Muscle of leg (tissue), 16 donors: ENCODE measurements at places on chromosomes 1 and 21. TPM values are rescaled to one million over a fixed set of nuclear protein-coding genes. Genes with fewer than 3 reads are reported as not detected.
A peak's percentile ranks its signal among the peaks of the same experiment; 100 is the strongest.

Gene PLCH2
- total RNA-seq: 0.35 TPM

DNA sequence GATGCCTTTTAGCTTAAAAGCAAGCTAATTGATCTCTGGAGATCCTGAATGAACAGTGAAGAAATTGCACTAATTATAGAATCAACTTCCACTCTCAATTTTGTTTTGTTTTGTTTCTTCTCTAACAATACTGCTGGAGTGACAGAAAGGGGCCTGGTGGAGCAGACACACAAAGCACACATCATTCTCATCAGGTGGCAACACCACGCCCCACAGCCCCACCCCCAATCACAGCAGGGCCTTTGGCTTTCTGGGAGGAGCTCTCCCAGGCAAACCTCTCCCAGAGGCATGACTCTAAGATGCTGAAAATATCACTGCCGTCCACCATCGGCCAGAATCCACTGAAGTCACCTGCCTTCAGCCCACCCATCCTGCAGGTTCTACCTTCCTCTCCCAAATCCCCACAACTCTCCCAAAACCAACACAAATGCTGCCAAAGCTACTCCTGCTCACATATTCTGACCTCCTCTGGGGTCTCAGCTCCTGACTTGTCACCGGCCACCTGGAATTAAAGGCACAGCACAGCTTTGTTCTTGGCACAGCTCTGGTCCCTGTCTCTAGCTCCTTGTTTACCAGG is 120.7 kb downstream of the GRIK3 start:
- DNase-seq: no peak

DNA sequence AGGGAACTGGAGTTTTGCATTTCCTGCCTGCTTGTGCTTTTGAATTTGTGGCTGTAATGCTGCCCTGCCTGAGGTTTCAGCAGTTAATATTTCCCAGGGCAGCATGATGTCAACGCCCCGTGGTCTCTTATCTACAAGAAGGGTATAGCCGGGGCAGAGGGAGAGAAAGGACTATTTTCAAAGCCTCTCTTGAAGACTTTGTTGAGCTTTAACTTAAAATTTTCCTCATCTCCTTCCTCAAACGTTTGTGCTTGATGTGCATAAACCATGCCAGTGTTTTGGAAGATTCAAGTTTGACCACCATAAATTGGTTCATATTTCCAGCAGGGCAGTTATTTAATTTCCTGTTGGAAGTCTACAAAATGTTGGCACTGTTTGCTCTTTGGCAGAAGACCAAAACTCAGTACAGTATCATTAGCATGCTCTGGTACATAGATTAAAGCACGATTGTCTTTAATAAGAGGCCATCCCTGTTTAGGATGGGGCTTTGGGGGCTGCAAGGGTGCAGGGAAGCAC is 43.4 kb downstream of the ROR1 start:
- peak; percentile 40 for DNase-seq

GRCh38 chr1:218328769-218329168 is 16.4 kb upstream of the TGFB2 start:
- DNase-seq: no peak
